Stimulated activated CD4-positive, alpha-beta T cell treated with anti-CD3 and anti-CD28 coated beads, Interleukin-1b, Interleukin-23, amount 100 ng/mL, for 1 hour (primary cell): ENCODE measurements at places on chromosomes 5 and 9.

GRCh38 chr9:123218831-123219230, 49.6 kb downstream of the STRBP start:
- DNase-seq = no peak

DNA sequence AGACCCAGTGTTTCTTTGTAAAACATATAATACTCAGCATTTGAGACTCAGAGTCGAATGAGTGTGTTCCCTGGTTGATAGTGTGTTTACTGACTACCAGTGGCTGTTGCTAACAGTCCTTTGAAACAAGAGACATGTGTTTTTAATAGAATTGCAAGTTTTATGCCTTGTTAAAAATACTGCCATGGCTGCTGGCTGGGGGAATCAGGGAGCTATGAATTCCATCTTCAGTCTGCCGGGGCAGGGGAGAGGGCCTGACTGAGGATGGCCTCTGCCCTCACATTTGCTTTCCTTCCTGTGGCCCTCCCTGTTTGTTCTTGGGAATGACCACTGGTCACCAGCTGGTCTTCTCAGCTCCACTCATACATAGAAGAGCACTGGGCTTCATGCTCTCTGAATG, 63.8 kb downstream of the PDZD2 start:
- no peak for DNase-seq

GRCh38 chr9:105979290-105979689, 284.9 kb downstream of the TMEM38B start:
- no peak for DNase-seq

DNA sequence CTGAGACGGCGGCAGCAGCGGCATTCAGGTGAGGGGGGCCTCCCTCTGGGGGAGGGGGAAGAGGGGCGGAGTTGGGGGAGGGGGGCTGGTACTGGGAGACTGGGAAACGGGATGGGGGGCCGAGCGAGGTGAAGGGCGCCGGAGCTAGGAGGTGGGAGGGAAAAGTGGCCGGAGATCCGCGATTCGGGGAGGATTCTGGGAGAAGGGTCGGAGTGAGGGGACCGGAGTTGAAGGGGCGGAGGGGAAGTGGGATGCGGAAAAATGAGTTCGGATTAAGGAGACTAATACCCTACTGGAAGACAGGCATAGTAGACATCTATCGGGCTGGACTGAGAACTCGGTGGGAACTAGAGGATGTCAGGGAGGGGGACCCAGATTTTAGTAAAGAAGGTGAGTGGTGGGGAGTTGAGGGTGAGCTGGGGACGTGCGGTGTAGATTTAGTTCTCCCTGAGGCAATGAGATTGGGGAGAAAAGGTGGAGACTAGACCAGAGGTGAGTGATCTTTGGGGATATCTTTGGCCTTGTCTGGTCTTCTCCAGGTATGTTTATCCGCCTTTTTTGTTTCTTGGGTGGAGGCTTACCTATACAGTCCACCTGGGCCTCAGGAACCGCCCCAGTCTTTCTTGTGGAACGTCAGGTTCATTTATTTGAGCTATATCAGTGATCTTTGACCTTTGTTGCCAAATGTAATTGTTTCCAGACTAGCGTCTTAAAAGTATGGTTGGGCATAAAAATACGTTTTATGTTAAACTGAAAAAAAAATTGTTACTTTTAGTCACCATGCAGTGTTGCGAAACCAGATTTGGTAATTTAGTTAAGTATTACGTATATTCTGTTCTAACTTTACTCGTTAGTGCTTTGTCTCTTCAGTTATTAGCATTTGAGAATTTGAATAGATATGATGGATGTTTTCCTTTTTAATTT, 632 bp downstream of the UBAP1 start:
- DNase-seq = no peak

- no peak for DNase-seq
Observed at GRCh38 chr5:620586-621180, 8.5 kb downstream of the CEP72 start.

DNA sequence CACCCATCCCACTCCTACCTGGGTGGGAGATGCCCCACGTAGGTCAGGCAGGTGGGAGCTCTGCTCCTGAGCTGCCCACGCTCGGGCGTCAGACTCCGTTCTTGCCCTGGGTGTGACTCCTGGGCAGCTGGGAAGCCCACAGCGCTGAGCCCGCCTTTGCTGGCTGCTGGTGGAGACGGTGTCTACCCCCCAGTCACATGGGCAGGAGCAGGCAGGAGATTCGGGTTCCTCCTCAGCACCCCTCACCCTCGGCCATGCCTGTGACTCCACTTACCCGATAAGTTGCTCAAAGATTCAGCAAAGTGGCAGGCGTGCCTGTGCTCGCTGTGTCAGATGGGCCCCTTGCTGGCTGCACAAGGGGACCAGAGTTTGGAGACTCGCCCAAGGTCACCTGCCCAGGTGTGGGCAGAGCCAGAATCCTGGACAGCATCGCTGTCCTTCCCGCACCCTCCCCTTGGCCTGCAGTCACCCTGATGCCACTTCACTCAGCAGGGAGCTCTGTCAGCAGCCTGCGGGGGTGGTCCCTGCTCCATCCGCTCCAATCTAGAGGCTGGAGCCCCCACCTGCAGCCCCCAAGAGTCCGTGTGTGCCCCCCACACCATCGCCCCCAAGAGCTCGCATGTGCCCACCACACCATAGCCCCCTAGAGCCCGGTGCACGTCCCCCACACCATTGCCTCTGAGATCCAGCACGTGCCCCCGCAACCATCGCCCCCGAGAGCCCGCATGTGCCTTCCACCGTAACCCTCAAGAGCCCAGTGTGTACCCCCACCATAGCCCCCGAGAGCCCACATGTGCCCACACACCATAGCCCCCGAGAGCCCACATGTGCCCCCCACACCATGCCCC, 4.2 kb downstream of the LCN1 start:
- no peak for DNase-seq
